ENCODE measurements at places on chromosomes 7 and 10.

DNA sequence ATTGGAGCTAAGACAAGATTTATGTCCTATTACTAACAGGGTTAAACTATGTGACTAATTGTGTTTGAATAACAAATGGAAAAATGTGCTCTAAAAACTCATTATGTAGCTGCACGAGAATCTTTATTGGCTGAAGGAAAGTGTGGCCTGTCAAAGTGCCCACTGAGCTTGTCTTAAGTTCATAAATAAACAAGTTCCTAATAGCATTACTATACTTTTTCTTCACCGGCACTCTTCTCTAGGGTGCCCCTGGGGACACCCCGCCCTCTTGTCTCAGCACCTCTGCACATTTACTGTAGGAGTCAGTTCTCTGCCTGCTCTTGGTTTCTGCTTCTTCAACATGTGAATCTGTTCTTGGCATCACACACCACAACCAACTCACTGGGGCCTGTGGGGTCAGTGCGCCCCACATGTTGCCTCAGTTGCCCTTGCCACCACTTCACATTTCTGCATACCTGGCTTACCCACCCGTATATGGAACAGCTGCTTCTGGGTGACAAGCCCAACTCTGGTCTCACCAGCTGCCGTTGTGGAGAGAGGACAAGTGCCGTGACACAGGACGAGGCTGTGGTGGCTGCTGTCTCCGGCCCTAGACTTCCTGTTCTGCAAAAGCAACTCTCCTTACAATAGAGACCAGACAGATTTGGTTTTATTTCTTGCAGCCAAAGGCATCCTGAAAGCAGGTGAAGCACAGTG is 96.3 kb upstream of the DDC start:
- no peak for DNase-seq

GRCh38 chr10:102779680-102780526 is 36.2 kb downstream of the WBP1L start:
- DNase-seq, result no peak

GRCh38 chr7:150909200-150909995 is 57.1 kb downstream of the AOC1 start:
- no peak for DNase-seq

DNA sequence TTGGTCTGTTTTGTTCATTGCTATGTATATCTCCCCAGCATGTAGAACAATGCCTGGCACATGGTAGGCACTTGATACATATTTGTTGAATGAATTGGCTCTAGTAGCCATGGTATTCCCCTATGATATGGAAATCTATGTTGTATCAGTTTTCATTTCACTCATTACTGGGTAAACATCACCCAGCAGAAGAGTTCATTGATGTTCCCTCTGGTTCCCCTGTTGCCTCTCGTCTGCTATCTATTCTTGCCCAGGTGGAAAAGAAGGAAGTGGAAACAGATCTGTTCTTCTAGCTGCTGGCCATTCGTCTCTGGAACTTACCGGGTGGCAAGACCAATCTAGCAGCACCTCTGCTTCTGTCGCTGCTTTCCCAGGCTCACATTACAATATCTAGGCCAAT is 71.5 kb downstream of the LRRC4 start:
- no peak for DNase-seq

- no peak for DNase-seq
These were observed 75.2 kb downstream of the CREB5 start for GRCh38 chr7:28487487-28487886.

DNA sequence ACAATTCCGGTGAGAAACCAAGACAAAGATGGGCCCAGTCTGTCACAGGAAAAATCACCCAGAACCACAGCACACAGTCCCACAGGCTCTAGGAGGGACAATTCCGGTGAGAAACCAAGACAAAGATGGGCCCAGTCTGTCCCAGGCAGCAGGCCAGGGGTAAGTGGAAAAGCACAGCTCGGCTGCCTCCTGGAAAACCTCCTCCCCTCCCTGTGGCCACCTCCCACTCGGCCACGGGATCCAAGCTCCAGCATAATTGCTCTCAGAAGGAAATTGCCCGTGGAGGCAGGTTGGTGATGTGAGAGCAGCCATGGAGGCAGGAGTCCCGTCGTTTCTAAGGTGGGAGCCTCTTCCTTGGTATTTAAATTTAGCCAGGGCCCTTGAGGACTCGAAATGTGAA is 95.7 kb downstream of the PLXNA4 start:
- no peak for DNase-seq

DNA sequence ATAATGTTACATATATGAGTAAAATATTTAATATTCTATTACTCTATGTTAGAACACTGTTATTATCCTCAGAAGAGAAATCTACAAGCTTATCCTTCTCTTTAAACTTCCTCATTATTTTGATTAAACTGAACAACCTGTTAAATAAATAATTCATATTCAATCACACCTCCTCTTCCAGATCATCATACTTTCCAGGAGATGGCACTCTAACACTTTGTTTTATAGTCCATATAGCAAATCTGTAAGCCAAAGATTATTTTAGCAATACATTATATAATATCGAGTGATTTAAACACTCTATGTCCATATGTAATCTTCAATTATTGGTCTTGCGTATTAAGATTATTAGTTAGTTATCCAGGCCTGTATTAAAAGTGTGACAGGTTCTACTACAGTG is 694.1 kb downstream of the ANKRD7 start:
- DNase-seq, result no peak

DNA sequence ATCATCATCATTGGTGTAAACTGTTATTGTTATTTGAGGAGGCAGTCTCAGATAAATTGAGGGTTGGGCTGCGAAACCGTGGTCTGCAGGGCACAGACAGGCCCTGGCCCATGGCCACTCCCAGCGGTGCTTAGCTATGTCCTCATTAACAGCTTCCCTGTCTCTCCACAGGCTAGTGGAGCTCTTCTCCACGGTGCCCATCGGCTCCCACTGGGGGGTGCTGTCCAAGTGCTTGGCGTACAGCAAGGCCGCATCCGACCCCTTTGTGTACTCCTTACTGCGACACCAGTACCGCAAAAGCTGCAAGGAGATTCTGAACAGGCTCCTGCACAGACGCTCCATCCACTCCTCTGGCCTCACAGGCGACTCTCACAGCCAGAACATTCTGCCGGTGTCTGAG is 21.6 kb downstream of the GPR26 start:
- no peak for DNase-seq

DNA sequence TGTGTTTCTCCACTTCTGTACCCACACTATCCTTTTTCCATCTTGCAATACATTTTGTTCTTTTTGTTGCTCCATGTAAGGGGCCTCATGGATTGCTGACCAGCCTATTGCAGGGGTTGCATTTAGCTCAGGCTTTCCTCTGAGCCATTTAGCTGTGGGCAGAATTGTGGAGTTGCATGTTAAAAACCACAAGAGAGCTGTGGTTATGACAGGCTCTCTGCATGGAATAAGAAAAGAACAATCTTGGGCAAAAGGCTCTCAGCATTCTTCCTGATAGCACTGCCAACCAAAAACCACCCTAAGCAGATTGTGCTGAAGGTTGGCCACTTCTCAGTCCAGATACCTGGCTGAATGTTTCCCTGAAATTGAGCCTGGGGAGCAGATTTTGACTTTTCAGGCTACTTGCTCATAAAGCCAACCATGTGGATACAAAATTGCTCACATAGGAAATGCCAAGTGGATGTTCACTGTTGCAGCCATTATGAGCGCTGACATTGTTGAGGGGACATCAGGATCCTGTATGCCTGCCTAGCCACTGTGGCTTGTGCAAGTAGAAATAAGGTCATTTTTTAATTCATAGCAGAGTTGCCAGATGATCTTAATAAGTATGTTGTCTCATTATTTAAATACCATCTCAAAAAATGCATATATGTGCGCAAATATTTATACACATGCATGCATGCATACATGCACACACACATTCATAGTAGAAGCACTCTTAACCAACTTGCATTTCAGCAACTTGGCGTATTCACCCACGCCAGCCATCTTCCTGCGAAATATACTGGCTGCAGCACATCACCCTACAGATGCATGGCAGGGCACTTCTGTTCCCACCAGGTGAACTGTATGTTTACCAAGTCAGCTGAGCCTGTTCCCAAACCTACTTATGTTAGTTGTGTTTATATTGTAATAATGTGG is 695.4 kb downstream of the LRMDA start:
- DNase-seq, result no peak

GRCh38 chr7:138033241-138033640 is 31.4 kb upstream of the CREB3L2 start:
- no peak for DNase-seq

GRCh38 chr10:77833792-77834191 is 92.8 kb downstream of the DLG5 start:
- DNase-seq, result no peak

DNA sequence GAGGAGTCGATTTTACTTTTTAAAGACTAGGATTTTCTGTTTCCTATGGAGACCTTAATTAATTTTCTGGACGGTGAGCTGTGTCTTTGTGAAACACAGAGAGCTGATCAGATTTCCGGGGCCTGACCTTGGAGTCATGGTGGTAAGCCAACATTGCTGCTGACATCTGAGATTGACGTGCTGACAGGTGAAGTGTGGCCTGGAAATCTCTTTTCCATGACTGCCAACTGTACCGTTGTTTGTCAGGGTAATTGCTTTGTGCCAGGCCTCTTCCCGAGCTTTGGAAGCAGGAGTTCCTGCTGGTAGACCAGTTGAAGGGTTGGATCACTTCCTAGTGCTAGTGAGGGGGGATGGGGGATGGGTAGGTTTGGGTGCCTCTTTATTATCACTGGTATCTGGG is 71.2 kb downstream of the ADRA2A start:
- no peak for DNase-seq

- DNase-seq, result no peak
These were observed 469.2 kb upstream of the C7orf33 start for GRCh38 chr7:148121401-148121800.

DNA sequence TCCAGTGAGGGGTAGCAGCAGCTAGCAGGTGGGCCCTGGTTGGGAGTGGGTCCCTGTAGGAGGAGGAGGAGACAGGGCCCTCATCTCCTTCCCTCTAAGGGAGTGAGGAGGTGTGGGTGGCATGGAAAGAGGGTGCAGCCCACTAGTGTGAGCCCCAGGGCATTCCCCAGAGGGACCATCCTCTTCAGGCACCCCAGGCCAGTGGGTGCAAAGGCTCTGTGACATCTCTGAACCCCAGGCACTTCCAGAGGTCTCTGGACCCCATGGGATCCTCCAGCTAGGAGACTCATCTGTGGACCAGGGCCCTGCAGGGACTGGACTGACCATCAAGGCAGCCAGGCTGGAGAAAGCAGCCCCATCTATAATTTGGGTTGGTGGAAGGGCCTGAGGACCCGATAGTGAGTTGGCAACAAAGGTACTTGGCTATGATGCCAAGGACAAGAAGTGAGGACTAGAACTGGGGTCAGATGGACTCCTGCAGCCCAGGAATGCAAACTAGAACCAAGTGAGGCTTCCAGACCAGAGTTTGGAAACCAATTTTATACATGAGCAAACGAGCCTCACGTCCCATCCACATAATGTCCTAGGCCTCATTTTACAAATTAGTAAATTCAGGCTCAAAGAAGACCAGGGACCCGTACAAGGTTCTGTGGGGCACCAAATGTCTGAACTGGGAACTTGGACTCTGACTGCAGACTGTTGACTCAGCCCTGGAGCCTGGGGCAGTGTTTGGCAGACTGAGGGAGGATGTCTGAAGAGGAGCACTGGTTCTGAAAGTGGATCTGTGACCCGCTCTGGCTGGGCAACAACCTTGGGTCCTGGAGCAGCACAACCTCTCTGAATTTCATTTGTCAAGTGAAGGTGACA is 1.4 kb upstream of the VSTM4 start:
- DNase-seq, result no peak

DNA sequence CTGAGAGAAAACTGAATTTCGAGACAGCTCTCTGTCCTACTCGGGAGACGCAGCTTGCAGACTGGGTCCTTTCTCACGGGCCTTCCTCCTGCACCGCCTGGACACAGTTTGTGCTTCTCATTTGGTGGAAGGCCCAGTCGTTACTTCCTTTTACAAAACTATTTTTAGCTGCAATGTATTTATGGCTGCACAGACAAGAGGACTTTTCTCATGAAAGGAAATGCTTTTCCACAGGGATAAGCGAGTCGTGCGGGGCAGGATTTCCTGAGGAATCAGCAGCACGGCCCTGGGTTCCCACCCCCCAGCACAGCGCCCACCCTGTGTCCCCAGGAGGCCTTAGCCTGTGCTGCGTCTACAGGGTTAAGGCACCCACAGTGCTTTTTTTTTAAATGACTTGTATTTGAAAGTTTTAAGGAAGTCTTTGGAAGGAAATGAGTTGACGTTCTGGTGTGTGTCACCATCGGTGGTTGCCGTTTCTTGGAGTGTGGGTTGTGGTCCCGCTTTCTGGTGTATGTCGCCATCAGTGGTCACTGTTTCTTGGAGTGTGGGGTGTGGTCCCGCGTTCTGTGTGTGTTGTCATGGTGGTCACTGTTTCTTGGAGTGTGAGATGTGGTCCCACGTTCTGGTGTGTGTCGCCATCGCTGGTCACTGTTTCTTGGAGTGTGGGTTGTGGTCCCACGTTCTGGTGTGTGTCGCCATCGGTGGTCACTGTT is 50.9 kb downstream of the INPP5A start:
- no peak for DNase-seq

DNA sequence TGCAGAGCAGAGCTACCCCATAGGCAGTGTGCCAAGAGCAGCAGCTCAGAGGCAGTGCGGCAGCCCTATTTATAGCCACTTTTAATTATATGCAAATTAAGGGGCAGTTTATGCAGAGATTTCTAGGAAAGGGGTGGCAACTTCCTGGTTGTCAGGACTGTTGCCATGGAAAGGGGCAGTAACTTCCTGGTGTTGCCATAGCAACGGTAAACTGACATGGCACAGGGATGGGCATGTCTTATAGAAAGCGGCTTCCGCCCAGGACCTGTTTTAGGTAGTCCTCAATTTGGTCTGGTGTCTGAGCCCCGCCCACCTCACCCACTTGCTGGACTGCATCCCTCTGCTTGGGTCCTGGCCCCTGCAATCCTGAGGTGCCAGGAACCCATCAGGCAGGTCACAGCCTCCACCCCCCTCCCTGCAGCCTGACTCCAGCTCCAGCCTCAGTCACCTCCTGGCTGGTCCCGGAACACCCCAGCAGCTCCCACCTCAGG is 115.8 kb downstream of the TMEM130 start:
- DNase-seq, result no peak

DNA sequence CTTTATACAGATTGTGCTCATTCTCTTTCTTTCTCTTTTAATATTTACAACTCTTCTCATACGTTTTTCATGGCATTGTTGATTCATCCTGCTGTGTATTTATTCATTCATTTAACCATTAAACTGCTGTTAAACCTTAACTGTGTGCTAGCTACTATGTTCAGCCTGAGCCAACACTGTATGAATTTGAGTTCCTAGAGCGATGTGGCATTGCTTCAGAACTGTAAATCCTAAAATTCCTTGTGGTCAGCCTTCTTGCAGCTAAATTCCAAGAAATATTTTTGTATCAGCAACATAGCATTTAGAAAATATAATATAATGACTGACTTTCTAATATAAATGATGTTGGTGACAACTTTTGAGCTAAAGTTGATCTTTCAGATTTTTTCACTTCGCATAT is 184.7 kb upstream of the FZD1 start:
- DNase-seq, result no peak
